ENCODE measurements at places on chromosomes 5 and 9. TPM values are rescaled to one million over a fixed set of nuclear protein-coding genes. Genes with fewer than 3 reads are reported as not detected.
A peak's percentile ranks its signal among the peaks of the same experiment; 100 is the strongest.

GRCh38 chr5:158943057-158943456 lies 156.7 kb downstream of the EBF1 start:
- DNase-seq: peak; percentile 50

GRCh38 chr5:107542831-107543231 lies 127.9 kb downstream of the EFNA5 start:
- peak; percentile 88 for DNase-seq

GRCh38 chr5:68277431-68277830 lies 61.9 kb downstream of the PIK3R1 start:
- no peak for DNase-seq

The GARIN3 gene
- total RNA-seq: not detected

DNA sequence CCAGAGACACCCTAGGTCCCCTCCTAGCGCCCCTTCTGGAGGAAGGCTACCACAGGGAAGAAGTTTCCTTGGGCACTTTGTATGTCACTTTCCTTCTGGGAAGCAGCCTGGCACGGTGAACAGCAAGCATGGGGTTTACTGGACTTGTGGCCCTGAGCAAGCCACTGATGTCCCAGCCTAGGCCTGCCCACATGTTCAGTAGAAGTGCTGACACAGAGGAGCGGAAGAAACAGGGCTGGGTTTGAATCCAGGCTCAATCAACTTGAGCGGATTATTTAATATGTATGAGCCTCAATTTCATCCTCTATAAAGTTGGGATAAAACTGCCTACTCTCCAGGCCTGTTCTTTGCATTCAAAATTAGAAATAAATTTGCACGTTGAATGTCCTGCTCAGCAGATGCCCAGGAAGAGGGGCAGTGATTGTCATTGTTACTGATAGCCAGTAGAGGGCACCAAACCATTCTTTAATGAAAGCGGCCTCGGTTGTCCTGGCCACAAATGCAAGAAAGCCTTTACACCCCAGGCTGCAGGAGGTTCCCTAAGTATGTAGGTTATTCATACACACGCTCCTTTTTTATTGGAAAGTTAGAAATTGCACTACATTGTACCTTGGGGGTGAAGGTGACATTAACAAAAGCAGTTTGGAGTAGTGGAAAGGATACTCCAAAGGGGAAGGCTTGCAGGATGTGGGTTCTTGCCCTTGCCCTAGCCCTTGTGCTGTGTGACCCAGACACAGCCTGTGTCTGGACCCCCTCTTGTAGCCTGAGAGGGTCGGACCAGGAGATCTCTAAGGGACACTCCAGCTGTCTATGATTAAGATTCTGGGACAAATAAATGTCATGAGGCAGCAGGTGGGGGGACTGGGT lies 13.4 kb upstream of the XPA start:
- DNase-seq: peak; percentile 38

- DNase-seq: peak; percentile 43
These were observed 1.4 kb downstream of the OTULIN start for GRCh38 chr5:14665949-14666348.
